Aorta (tissue), 5 donors: ENCODE measurements at places on chromosomes 5 and 9. TPM values are rescaled to one million over a fixed set of nuclear protein-coding genes. Genes with fewer than 3 reads are reported as not detected.

CDC20B gene
- not detected for total RNA-seq

BARX1 gene
- 0.23 TPM for total RNA-seq

GARIN3 gene
- total RNA-seq, result not detected

- H3K4me1 ChIP-seq, result peaks cover 6% of the 10 kb centered on the region
- peak overlapping the region; percentile 28 for H3K27ac ChIP-seq
- DNase-seq, result no peak
- no peaks in the 10 kb centered on the region for H3K27me3 ChIP-seq
- no peak overlapping the region for H3K4me3 ChIP-seq
- peaks cover 8% of the 10 kb centered on the region for H3K36me3 ChIP-seq
Observed at GRCh38 chr5:150020249-150020648, 19.7 kb downstream of the HMGXB3 start.

- H3K36me3 ChIP-seq, result no peaks in the 10 kb centered on the region
- no peak for DNase-seq
- no peak overlapping the region for H3K27ac ChIP-seq
- H3K27me3 ChIP-seq, result no peaks in the 10 kb centered on the region
Observed at GRCh38 chr5:93022796-93023447, 558.1 kb downstream of the NR2F1-AS1 start.

- no peak overlapping the region for H3K27ac ChIP-seq
- peaks cover 13% of the 10 kb centered on the region for H3K4me1 ChIP-seq
- H3K36me3 ChIP-seq, result no peaks in the 10 kb centered on the region
- H3K27me3 ChIP-seq, result no peaks in the 10 kb centered on the region
Observed at GRCh38 chr5:81717226-81717625, 33.7 kb downstream of the SSBP2 start.
